ENCODE measurements at places on chromosomes 4 and X. TPM values are rescaled to one million over a fixed set of nuclear protein-coding genes. Genes with fewer than 3 reads are reported as not detected.

- no peak for DNase-seq
These were observed 6.8 kb downstream of the MECP2 start for GRCh38 chrX:154090731-154091130.

GC gene
- total RNA-seq: not detected

- DNase-seq: no peak
These were observed 80.6 kb downstream of the PPP2R2C start for GRCh38 chr4:6391852-6392188.

DNA sequence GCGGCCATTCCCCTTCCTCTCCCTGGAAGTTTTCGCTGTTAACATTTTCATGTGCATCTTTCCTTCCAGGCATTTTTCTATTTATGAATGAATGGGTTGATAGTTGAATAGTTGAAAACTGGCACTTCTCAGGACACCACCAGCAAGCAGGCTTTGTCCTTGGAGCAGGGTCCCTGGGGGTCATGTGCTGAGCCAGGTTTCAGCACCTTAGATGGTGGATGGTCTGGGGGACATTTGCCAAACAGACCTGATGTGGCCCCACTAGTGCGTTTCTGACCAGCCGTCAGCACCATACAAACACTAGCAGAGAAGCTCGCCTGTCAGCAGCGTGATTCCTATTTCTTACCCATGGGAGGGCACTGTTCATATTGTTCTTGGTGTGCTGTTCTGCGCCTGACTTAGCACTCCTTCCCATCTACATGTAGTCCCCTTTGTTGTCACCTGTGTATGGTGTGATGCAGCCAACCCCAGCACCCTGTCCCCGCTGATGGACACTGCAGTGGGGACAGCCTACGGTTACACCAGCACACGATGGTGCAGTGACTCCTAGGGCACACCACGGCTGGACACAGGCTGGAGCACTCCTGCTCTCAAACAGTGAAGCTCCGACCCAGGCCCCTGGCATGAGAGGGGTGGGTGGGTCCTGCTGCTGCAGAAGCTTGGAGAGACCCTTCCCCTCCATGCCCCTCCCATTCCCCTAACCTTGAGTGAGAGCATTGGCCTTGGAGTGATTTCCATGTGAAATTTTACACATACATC lies 27.2 kb upstream of the WFS1 start:
- no peak for DNase-seq

GRCh38 chrX:42219231-42219630 lies 295.9 kb upstream of the CASK start:
- no peak for DNase-seq

AWAT2 gene
- total RNA-seq: not detected

GRCh38 chr4:102500696-102501446 lies at the start of gene NFKB1:
Gene NFKB1, plus strand, starts transcription at chr4:102501359. Its CDS starts 24,160 bp downstream, at chr4:102525519.
- DNase-seq: no peak

PTPN13 gene
- 56.0 TPM for total RNA-seq

DNA sequence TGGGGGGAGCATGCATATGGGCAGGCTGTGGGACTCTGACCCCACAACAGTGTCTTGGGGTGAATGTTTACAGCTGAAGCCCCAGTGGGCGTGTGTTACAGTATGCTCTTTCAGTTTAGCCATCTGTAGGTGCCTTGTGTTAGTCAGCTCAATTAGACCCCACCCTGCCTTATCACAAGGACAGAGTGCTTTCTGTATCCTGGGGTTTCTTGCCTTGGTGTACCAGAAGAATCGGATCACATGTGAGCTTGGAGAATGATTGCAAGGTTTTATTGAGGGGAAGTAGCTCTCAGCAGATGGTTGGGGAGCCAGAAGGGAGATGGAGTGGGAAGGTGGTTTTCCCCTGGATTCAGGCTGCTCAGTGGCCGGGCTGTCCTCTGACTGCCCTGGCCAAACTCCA lies 27.3 kb downstream of the SH3BGRL start:
- no peak for DNase-seq

PDZD4 gene
- total RNA-seq: 26.6 TPM

GRCh38 chr4:110480031-110480549 lies 4.1 kb downstream of the ENPEP start:
- no peak for DNase-seq

- no peak for DNase-seq
These were observed 2.3 kb downstream of the SH3TC1 start for GRCh38 chr4:8201321-8201781.

DNA sequence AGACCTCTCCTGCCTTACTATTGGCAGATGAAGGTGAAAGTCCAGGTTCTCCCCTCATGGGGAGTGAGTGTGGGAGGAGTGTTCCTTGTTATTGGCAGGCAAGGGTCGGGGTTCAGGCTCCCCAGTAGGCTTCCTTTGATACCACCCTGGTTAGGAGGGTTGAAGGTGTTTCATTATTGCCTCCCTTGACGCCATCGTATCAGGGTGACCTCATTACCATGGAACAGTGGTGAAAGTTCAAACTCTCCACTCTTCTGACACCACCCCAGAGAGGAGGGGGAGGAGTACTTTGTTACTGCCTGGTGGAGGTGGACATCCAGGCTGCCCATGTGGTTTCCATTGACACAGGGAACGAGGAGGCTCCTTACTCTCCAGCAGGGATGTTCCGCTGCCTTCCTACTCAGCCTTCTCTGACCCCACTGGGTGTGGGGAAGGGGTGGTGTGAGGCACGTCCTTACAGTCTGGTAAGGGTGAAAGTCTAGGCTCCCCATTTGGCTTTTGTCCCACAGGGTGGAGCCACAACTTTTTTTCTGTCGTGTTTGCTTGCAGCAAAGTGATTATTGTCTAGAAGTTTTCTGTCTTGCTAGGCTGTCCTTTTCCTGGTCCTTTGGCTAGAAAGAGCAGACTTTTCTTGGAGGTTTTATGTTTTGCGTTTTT lies 37.2 kb upstream of the USP9X start:
- no peak for DNase-seq

GRCh38 chr4:70239884-70240591 lies 2.4 kb upstream of the CSN3 start:
- no peak for DNase-seq

L1CAM gene
- total RNA-seq: 16.6 TPM

CXCL10 gene
- total RNA-seq: not detected

TLR10 gene
- not detected for total RNA-seq

ADGRG2 gene
- 0.10 TPM for total RNA-seq

CPZ gene
- 10.7 TPM for total RNA-seq

- no peak for DNase-seq
These were observed 765 bp downstream of the CFAP97 start for GRCh38 chr4:185202984-185203485.

GRCh38 chr4:27407616-27408015 lies 547.0 kb downstream of the STIM2 start:
- DNase-seq: no peak

EDNRA gene
- 181 TPM for total RNA-seq

DNA sequence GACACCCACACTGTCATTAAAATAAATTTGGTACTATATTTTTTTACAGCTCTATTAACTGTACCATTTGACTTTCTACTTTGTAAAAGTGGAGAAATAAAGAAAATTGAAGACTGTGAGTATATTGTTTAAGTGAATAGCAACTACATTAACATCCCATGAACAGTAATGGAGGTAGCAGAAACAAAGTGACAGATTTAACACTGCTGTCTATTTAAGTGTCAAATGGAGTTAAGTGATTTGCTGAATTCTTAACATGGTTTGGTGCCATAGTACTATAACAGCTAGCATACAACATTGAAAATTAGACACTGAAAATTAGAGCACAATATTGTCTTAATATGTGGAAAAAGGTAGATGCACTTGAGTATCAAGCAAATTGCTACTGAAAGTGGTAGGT lies 76.2 kb downstream of the C4orf33 start:
- DNase-seq: no peak

FRMD7 gene
- total RNA-seq: 0.44 TPM

- DNase-seq: no peak
These were observed 37.7 kb downstream of the FRYL start for GRCh38 chr4:48742412-48742811.

SLC25A31 gene
- total RNA-seq: not detected

- no peak for DNase-seq
These were observed 1.1 kb upstream of the PDLIM3 start for GRCh38 chr4:185536411-185536709.

EDA gene
- total RNA-seq: not detected

DNA sequence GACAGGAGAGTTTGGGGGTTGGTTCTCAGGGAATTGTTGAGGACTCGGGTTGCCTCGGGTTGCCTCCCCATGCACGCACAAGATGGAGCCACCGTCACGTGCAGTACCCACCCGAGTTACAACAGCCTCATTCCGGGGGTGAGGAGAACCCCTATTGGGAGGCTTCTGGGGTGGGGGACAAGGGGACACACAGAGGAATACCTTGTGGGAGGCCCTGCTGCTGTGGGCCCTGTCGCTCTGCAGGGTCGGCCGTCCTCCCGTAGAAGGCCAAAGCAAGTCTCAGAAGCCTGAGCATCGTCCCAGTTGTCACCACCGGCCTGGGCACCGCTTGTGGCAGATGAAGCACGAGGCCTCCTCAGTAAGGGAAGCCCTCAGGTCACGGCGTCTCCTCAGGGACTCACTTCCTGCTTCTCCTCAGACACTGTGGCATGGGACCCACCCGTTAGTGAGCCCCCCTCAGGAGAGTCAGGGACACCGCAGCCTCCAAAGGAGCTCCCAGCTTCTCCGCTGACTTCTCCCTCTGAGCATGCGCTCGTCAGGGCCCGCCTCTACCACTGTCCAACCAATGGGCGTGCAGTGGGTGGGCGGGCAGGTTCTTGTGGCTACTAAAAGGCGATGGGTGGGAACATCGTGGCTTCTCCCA lies at the start of gene CT55:
Gene CT55 (minus strand): TSS at position 522 of the 643 bp plus-strand sequence. CDS start 227 bp downstream, at position 295.
- no peak for DNase-seq

VCX3B gene
- total RNA-seq: not detected

DNA sequence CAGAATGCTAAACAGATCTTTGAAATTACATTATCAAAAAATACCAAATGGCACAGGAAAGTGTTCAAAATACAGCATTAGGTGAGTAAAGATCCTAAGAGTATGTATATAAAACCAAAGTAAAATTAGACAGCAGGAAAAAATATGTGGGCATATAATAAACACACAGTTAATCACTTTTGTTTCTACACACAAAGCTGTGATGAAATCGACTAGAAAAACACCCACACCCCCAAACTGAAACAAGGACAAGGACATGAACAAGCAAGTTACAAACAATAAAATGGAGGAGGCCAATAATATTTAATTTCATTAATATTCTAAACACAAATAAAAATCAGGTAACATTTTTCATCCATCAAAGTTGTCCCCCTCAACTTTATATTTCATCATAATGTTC lies 143.2 kb downstream of the FRYL start:
- no peak for DNase-seq

DNA sequence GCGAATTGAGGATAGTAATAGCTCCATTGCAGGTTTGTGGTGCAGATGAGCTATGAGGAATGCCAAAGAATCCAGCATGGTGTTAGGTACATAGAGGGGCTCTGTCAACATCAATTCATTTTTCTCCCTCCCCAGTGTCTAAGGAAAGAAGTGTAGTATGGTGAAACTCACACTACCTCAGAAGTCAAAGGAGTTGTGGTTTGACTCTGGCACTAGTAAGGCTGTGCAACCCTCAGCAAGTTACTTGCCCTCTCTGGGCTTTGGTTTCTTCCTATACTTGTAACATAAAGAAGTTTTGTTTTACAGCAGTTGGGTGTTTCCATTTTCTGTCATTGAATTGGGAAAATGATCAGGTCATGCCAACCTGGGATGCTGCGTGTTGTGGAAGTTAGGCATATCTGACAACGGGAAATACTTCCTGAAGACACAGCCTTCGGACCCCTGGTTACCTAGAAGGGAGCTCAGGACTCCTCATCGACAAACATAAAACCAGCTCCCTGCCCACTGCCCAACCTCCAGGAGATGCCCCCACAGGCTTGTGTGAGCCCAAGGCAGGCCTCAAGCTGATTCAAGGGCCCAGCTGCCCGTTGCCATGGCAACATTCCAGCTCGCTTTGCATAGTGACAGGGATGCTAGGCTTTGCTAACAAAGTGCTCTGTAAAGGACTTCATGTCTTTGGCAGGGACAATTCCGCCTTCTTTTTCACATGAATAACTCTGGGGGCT lies 71.4 kb downstream of the RTL5 start:
- DNase-seq: no peak
